ENCODE measurements at places on chromosomes 2 and 18.

DNA sequence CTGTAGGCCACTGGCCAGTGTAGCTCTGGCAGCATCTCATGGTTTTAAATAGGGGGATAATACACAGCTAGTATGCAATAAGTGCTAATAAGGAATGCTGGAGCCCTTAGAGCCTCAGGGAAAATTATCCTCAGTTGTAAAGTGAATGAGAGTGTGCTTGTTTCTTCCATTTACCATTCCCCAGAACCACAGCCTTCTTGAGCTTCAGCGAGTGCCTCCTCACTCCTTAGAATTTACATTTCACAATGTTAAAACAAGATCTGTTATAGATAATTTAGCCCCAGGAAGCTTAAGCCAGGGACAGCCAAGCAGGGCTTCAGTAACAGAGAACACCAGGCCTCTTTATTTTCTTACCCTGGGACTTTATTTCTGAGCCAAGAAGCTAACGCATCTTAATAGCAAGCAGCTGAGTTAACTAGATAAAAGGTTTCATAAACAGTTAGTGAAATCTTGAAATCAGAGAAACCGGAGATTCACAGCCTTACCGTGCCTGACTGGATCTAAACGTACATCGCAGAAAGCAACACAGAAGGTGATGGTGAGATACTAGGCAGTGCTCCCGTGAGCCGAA is 535.2 kb downstream of the TDRD15 start:
- DNase-seq = no peak

GRCh38 chr18:46246101-46246500 is 141.9 kb downstream of the HAUS1 start:
- DNase-seq = no peak

DNA sequence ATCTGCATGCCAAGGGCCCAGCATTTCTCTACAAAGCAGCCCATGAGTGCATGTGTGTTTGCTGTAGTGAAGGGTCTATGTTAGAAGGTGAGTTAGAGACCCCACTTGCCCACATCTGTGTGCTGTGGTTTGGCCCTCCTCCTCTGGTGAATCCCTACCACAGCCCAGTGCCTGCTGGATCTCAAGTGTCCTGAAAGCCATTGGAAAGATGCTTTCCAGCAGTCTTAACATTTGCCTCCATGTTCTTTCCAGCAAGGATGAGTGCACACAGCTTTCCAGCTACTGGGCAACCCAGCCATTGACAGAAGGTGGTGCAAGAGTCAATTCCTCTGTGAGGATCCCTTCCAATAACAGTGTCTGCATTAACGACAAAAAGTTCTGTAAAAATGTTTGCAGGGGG is 13.6 kb downstream of the CRIM1 start:
- DNase-seq = no peak

DNA sequence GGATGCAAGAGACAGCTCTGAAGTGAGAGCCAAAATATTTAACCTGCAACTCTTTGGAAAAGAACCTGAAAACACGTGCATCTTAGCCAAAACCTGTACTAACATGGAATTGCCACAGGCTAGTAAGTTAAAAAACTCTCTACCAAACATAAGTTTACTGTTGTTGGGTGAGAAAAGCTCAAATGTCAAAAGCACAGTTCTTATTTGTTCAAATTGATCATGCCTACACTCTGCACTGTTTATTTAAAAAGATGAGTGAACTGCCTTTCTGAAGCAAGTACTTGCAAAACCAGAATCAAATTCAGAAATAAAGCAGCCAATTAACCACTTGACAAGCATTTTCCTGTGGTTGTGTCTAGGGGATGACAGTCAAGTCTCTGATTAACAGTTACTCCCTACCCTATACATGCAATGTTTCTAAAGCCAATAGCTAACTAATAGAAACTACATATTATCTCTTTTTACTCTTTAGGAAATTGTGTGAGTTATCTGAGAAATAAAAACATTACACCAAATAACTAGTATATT is 5.6 kb downstream of the IKZF2 start:
- no peak for DNase-seq

DNA sequence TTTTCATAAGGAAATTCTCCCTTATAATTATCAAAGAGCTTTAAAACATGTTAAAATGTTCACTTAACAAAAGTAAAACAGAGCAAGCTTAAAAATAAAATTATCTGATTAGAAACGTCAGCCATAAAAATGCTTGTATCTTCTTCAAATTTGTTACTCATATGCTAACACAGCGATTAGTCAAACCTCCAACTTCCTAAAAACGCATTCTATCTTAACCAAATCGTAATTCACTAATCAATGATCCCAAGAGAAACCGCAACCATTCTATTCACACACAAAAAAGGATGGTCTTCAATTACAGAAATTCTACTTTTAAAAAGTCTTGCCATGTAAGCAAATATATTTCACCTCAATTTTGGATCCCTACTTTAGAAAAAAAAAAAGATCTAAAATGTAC is 1.9 kb downstream of the STK17B start:
- DNase-seq = no peak

DNA sequence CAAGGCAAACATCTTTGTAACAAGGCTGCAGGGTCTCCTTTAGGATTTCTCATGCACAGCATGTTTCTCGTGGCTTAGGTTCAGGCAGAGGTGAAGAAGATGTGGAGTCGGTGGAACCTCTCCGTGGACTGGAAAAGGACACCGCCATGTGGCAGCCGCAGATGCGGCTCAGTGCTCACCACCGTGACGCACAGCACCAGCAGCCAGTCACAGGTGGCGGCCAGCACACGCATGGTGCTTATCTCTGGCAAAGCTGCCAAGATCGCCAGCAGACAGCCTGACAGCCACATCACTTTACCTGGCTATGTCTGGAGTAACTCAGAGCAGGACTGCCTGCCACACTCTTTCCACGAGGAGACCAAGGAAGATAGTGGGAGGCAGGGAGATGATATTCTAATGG is 86.6 kb downstream of the PTH2R start:
- DNase-seq = no peak
